Tracheal epithelial cell (primary cell): ENCODE measurements at places on chromosomes 3 and 15. TPM values are rescaled to one million over a fixed set of nuclear protein-coding genes. Genes with fewer than 3 reads are reported as not detected.

Gene CP
- total RNA-seq: 0.21 and 0.48 TPM in 2 replicates

Gene CFAP100
- not detected in 2 replicates for total RNA-seq

Gene USP3
- total RNA-seq: 34.0 and 55.6 TPM in 2 replicates

Gene MB21D2
- total RNA-seq: 4.3 and 16.6 TPM in 2 replicates

Gene ERC2
- total RNA-seq: 0.24 TPM in 1 of 2 replicates, not detected in the other

Gene DUOX1
- 19.0 and 34.3 TPM in 2 replicates for total RNA-seq

Gene THAP10
- total RNA-seq: 0.64 and 0.72 TPM in 2 replicates

Gene TMC3
- not detected in 2 replicates for total RNA-seq

Gene FETUB
- not detected in 2 replicates for total RNA-seq

Gene GOLGB1
- total RNA-seq: 31.3 and 36.9 TPM in 2 replicates

Gene LAMB2
- 288 and 328 TPM in 2 replicates for total RNA-seq

Gene OIP5
- total RNA-seq: 1.1 and 1.7 TPM in 2 replicates

Gene SLC28A2
- not detected in 2 replicates for total RNA-seq

Gene ESYT3
- 0.43 and 0.48 TPM in 2 replicates for total RNA-seq

Gene RASGRP1
- total RNA-seq: under 0.01 and 2.7 TPM in 2 replicates

Gene C3orf22
- total RNA-seq: not detected in 2 replicates

Gene ACP3
- 0.96 and 1.9 TPM in 2 replicates for total RNA-seq

Gene PAQR9
- not detected in 2 replicates for total RNA-seq

Gene PSTPIP1
- 0.72 TPM in 1 of 2 replicates, not detected in the other for total RNA-seq

Gene GREM1
- total RNA-seq: 0.21 and 1.7 TPM in 2 replicates

Gene CALML4
- total RNA-seq: 3.1 and 6.4 TPM in 2 replicates

Gene PARP15
- total RNA-seq: not detected in 2 replicates

Gene SYNPR
- not detected in 2 replicates for total RNA-seq

Gene RARB
- total RNA-seq: 0.85 and 0.96 TPM in 2 replicates

Gene FBXO40
- not detected in 2 replicates for total RNA-seq

Gene WWTR1
- total RNA-seq: 9.2 and 36.9 TPM in 2 replicates

Gene ALPK3
- under 0.01 and 4.1 TPM in 2 replicates for total RNA-seq

Gene TOPAZ1
- not detected in 2 replicates for total RNA-seq

Gene ADGRG7
- 38.3 TPM in 1 of 2 replicates, not detected in the other for total RNA-seq

Gene TRH
- total RNA-seq: not detected in 2 replicates

Gene GUCA1C
- not detected in 2 replicates for total RNA-seq

Gene DNAH12
- total RNA-seq: under 0.01 TPM in 2 replicates

Gene GPR176
- 2.6 and 23.9 TPM in 2 replicates for total RNA-seq

Gene GPX1
- total RNA-seq: 355 and 723 TPM in 2 replicates

Gene ZXDC
- total RNA-seq: 30.8 and 34.1 TPM in 2 replicates

Gene CNTN3
- total RNA-seq: 0.96 and 1.1 TPM in 2 replicates

Gene OXTR
- under 0.01 and 1.7 TPM in 2 replicates for total RNA-seq

Gene SLC22A14
- total RNA-seq: under 0.01 TPM in 1 of 2 replicates, not detected in the other

Gene WNT5A
- total RNA-seq: 3.6 and 5.8 TPM in 2 replicates

Gene TEX55
- not detected in 2 replicates for total RNA-seq
